Nucleus accumbens (tissue), 56 donors: ENCODE measurements at places on chromosomes 1 and 21.

- DNase-seq: no peak
Measured at GRCh38 chr1:177969109-177969508, 749 bp downstream of the SEC16B start.

DNA sequence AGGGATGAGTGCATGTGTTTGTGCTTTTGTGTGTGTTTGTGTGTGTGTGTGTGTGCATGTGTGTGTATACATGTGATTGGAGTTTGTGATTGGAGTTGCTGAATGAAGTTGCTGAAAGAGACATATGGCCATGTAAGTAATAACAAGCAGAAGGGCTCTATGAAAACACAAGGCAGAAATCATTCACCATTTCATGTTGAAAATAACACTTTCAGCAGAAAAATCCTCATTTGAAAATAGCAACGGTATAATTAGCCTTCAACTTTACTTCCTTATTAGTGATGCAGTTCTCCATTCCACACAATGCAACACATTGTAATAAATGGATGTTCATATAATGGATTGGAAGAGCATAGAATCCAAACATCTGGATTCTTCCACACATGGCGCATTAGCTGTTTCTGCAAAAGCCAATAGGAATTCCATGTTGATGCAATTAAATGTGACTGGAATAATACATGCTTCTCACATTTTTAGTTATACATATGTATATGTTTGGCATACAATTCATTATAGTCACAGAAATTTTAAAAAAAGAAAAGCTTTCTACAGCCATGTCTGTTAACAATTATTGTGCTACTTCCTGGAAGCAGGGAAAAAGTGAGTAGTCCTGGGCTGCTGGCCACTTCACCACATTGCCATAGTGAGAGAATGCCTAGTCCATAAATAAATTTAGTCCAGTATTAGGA, 538.0 kb downstream of the LTN1 start:
- no peak for DNase-seq

GRCh38 chr1:70528590-70529333, 117.7 kb downstream of the CTH start:
- DNase-seq: no peak

DNA sequence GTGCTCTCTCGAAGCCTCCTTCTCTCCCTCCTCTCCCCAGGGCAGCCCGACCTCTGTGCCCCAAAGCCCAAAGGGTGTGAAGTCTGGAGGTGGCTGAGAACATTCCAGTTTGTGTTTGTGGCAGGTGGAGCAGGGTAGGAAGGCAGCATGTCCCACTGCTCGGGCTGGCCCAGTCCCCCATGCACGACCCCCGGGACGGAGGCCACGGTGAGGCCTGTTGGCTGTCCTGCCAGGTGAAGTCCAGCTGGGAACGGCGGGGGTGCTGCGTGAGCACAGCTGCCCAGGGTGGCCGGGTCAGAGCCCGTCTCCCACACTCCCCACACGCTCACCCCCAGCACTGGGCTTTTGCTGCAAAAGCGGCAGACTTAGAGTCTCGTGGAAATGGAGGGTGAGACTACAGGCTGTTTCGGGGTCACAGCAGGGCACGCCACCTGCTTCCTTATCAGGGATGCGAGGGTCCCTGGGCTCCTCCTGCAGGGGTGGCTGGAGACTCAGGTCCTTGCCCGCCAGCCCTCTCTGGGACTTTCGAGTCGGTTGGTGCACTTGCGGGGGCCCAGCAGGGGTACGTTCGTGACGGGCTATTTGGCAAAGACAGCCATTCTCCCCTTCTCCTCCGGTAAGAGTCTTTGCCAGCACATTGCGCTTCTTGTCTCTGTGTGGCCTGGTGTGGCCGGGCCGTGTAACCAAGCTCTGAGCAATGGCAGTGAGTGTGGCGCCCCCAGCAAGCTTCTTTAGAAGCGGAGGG, 40.3 kb downstream of the MORN1 start:
- DNase-seq: no peak

- DNase-seq: no peak
Measured at GRCh38 chr1:247373721-247374141, 42.1 kb upstream of the ZNF496 start.

- DNase-seq: no peak
Measured at GRCh38 chr21:16976193-16976592, 536.6 kb upstream of the CXADR start.

- DNase-seq: no peak
Measured at GRCh38 chr1:206706298-206706791, 21.6 kb downstream of the MAPKAPK2 start.

GRCh38 chr1:200217703-200218102, 190.2 kb downstream of the NR5A2 start:
- no peak for DNase-seq

DNA sequence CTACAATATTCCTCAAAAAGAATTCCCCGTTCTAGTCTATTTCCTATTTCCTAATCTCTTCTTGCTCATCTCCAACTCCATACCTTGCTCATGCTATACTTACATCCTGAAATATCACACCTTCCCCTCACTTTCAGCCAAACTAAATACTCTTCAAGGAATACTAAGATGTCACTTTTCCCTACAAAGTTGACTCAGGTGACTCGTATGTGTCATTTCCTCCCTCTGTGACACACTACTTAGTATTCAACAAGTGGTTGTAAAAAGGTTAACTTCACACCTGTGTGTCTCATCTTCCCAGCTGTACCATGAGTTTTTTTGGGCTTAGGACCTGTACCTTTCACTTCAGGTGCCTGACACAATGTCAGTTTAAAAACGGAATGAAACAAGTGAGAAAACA, 81.9 kb upstream of the LBR start:
- DNase-seq: no peak

- DNase-seq: no peak
Measured at GRCh38 chr1:14926229-14926628, 227.3 kb upstream of the TMEM51 start.

- DNase-seq: no peak
Measured at GRCh38 chr1:27492796-27493195, 2.8 kb upstream of the WASF2 start.

DNA sequence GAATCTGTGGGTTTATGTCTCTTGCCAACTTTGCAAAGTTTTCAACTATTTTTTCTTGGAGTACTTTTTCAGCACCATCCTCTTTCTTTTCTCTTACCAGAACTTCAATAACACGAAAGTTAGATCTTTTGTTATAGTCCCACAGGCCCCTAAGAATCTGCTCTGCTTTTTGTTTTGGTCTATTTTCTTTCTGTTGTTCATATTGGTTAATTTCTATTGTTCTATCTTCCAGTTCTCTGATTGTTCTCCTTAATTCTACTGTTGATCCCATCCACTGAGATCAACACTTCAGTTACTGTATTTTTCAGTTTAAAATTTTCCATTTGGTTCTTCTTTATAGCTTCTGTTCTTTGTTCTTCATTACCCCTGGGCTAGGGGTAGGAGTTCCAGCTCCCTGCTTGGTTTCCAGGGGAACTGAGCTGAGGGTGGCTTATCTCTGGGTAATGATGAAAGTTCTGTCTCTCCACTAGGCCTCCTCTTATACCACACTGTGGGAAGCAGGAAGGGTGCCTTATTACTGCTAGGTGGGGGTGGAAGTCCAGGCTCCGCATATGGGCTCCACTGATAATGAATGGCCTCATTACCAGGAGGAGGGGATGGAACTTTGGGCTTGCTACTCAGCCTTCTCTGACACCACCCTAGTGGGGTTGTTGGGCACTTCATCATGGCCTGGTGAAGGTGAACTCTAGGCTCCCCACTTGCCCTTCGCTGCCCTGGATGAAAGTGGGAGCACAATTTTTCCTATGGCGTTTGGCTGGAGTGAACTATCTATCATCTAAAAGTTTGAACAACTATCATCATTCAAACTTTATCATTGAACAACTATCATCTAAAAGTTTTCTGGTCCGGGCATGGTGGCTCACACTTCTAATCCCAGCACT, 39.3 kb downstream of the NAV1 start:
- DNase-seq: no peak

- DNase-seq: no peak
Measured at GRCh38 chr1:101748077-101748476, 248.6 kb downstream of the OLFM3 start.

- no peak for DNase-seq
Measured at GRCh38 chr1:152517237-152517811, 3.0 kb downstream of the CRCT1 start.

DNA sequence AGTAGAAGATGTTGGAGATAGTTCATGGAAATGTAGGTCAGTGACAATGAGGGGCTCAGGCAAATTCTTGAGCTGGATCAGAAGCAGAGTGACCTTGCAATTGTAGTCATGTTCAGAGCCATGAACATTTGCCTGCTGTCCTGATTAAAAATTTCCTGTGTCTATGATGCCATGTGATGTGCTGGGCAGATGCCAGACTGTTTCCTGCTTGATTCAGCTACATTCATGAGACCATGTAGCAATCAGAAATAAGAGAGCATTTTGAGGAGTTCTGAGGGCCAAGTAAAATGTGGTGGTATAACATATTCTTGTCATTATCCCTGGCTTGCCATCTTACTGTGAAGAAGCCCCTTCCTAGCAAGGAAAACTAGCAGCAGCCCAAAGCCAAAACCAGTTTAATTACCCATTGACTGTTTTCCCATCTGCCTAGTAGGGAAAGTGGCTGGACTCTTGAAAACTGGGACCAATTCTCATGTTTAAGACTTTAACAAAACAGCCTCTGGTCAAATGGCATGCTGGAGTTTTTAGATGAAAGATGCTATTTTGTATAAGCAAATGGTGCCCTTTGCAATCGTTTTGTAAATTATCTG, 118.3 kb downstream of the NOS1AP start:
- no peak for DNase-seq
